Ovary (tissue), 10 donors: ENCODE measurements at places on chromosomes 11 and 22.

DNA sequence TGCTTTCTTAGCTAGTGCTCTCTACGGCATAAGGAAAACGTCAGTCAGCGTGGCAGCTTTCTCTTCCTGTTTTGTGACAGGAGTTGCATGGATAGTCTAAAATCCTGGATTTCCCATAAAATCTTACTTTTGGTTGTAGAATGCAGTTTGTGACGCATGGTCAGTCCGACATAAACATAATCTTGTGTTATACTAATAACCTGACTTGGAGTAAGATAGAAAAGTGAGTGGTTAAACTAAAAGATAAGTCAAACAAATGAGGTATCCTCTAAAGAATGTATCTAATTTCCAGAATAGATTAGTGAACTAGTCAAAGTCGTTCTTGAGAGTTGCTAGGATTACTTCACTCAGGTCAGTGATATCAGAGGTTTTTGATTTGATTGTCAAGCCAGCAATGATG, 157.6 kb downstream of the PGR start:
- DNase-seq, result no peak

DNA sequence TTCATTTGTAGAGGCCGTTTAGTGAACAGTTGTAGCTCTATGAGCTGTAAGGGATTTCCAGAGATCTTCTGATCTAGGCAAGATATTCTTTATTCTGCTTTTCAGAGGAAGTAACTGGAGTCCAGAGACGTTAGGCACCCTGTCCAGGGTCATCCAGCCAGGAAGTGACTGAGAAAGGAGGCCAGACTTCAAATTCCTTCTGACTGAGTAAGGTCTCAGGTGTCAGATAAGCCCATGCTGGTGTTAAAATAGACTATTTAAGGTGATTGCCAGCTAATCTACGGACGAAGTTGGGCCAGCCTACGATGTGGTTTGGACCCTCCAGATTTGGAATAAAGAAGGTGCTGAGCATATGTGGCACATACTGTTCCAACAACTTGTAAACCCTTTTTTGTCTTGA, 54.6 kb downstream of the GRIK4 start:
- no peak for DNase-seq

- no peak for DNase-seq
These were observed 44.9 kb downstream of the GNB1L start for GRCh38 chr22:19809741-19810140.

DNA sequence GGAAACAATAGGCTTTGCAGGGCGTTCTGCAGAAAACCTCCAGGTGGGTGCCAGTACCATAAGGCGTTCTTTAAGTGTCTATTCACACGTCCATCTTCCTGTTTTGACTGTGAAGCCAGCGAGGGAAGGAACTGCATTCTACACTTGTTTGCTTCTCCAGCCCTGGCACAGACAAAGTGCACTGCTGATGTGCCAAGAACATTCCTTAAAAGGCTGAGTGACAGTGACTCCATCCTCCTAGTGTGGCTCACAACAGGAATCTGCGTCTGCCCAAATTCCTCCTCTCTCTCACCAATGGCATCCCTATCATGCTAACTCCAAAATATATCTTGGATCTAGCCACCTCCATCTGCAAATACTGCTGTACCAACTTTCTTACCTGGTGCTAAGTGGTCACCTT, 407.4 kb upstream of the SYN3 start:
- DNase-seq, result no peak

DNA sequence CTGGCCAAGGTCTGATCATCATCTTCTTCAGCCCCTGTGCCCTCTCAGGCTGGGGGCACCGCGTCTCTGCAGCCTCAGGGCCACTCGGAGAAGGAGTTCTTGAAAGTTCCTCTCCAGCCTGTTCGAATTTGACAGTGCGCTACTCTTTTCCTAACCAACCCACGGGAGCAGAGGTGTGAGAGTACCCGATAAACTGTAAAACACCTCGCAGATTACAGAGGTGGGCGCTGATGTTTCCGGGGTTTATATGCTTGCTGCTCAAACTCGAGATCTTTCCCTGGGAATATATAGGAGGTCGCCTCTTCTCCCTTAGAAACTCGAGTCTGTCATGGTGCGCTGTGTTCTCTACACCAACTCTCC, 515 bp downstream of the CTR9 start:
- DNase-seq, result no peak
